ENCODE measurements at places on chromosomes 2 and 18. TPM values are rescaled to one million over a fixed set of nuclear protein-coding genes. Genes with fewer than 3 reads are reported as not detected.
A peak's percentile ranks its signal among the peaks of the same experiment; 100 is the strongest.

DNA sequence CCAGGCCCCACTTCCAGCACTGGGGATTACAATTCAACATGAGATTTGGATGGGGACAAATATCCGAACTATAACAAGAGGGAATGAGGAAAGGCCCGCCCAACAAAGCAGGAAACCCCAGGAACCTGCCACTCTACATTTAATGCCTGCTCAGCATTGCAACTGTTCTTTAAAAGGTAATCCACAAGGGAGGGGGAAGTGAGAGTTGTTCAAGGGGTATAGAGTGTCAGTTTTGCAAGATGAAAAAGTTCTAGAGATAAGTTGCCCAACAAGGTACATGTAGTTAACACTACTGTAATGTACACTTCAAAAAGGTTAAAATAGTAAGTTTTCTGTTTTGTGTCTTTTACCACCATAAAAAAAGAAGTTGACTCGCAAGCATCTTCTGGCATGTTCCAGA lies 137.6 kb downstream of the MBD2 start:
- no peak for DNase-seq

- DNase-seq: no peak
Observed at GRCh38 chr2:149806651-149807050, 219.1 kb upstream of the MMADHC start.

DNA sequence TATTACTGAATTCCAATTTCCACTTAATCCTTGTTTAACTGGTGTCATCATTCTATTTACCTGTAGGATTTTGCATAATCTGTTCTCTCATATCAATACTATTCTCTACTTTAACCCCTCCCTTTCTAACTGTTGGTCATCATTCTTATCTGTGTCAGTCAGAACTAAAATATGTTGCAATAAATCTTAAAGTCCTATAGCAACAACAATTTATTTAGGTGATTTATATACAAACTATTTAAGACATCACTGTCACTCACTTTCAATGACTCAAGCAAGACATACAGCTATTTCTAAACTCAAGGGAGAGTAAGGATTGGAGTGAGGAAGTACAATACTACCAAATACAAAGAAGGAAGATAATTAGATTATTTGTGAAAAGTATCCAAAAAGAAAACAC lies 740.4 kb downstream of the DSC3 start:
- no peak for DNase-seq

GRCh38 chr2:44879269-44880124 lies 62.0 kb upstream of the SIX3 start:
- no peak for DNase-seq

- DNase-seq: peak; percentile 81
Observed at GRCh38 chr2:109331896-109332848, 203.2 kb downstream of the SH3RF3 start.

GRCh38 chr2:131029812-131030211 lies 63.4 kb downstream of the FAM168B start:
- no peak for DNase-seq

GRCh38 chr2:168715849-168716248 lies 86.6 kb upstream of the NOSTRIN start:
- DNase-seq: no peak

GRCh38 chr2:188576651-188577050 lies 285.0 kb downstream of the GULP1 start:
- DNase-seq: no peak

DNA sequence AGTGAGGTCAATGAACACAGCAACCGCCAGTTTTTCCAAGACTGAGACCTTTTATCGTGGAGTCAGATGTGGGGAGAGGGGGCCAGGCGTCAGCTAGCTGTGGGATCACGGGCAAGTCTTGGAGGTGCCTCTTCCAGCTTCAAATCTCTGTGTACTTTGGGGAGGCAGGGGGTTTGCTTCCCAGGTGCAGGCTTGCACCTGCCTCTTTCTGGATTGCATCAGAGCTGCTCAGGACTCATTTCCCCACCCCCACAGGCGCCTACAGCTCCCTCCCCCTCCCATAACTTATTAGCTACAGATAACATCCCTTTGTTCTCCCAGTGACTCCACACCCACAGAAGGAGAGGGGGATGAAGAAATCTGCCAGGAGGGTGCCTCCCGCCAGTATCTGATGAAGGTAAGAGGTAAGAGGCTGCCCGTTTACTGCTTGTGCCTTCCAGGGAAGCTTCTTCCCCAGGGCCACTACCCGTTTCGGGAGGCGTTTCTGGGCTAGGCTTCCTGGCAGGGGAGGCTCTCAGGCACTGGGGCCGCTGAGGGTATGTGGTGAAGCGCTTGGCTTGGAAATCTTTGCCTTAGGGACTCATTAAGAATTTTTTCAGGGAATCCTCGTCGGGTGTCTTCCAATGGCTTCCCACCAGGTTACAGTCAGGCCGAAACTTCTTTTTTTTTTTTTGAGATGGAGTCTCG lies 18.8 kb upstream of the MRPL33 start:
- peak; percentile 82 for DNase-seq

DNA sequence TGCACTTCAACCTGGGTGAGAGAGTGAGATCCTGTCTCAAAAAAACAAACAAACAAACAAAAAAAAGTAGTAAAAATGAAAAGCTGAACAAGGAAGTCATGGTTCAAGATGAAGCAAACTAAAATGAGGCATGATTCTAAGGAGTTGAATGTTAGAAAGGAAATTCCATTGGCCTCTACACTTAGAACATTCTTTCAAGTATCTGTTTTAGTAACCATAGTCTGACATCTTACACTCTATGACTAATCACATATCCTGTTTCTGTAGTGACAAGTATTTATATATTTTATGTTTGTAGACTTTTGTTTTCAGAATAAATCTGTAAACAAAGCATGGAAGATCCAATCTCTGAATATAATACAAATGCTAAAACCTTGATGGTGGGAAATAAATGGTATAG lies 164.1 kb downstream of the KIAA1328 start:
- peak; percentile 43 for DNase-seq

DNA sequence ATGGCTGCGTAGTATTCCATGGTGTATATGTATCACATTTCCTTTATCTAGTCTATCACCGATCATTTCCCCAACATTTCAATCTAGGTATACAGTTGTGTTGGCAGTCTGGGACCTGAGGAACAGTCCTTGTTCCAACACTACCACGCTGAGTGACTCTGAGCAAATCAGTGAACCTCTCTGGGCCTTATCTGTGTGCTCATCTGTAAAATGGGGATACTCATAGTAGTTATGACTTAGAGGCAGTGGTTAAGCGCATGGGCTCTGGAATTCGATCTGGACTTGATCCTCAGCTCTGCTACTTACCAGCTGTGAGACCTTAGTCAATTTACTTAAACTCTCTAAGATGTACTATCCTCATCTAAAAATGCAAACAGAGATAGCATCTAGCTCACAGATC lies 85.1 kb downstream of the BCL2 start:
- no peak for DNase-seq

- peak; percentile 4 for DNase-seq
Observed at GRCh38 chr2:164073101-164074074, 337.6 kb upstream of the FIGN start.

GRCh38 chr18:37453752-37454151 lies 111.8 kb downstream of the CELF4 start:
- DNase-seq: no peak

GRCh38 chr2:210262036-210262435 lies 36.8 kb upstream of the ACADL start:
- DNase-seq: no peak

DNA sequence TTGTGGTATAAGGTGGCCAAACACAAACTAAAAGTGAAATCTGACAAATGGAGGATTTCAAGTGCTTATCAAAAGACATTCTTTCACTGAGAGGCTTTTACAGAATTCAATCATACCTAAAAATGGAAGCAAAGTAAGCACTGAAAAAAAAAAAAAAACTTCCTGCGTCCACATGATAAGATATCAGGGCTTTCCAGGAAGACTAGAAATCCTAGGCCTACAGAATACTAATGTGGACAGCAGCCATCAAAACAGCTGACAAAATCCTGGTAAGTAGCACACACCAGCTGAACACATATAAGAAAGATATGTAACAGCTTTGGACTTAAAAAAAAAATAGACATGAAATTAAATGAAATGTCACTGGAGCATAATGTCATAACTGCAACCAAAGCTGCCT lies 178.2 kb downstream of the SUCLG1 start:
- no peak for DNase-seq

GRCh38 chr2:156470975-156471583 lies 34.9 kb downstream of the GPD2 start:
- DNase-seq: no peak

- peak; percentile 7 for DNase-seq
Observed at GRCh38 chr2:205435970-205436369, 246.3 kb upstream of the NRP2 start.

DNA sequence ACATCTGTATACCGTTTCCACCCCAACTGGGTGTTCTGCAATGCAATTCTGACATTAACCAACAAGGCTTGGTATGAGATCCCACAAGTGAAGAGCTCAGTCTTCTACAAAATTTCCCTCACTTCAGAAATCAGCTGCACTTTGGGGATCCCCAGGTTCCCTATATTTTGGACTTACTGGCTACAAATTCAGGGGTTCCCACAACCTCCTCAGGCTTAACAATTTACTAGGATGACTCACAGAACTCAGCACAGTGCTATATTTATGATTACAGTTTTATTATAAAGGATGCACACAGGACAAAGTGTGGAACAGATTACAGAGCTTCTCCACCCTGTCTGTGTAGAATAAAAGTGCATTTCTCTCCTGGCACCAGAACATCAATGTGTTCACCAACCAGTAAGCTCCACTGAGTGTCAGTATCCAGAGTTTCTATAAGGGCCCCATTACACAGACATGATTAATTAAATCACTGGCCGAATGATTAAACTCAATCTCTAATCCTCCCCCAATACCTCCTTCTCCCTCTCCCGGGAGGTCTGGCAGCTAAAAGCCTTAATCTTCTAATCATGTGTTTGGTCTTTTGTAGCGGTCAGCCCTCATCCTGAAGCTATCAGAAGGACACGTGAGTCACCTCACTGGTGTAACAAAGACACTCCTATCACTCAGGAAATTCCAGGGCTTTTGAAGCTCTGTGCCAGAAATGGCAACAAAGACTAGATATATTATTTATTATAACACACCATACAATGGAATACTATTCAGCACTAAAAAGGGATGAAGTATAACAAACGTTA lies 84.6 kb downstream of the SLC66A3 start:
- peak; percentile 22 for DNase-seq

GRCh38 chr18:79585395-79586370 lies 93.9 kb upstream of the CTDP1 start:
- DNase-seq: no peak

GRCh38 chr2:205880048-205880447 lies 197.7 kb downstream of the NRP2 start:
- no peak for DNase-seq

DNA sequence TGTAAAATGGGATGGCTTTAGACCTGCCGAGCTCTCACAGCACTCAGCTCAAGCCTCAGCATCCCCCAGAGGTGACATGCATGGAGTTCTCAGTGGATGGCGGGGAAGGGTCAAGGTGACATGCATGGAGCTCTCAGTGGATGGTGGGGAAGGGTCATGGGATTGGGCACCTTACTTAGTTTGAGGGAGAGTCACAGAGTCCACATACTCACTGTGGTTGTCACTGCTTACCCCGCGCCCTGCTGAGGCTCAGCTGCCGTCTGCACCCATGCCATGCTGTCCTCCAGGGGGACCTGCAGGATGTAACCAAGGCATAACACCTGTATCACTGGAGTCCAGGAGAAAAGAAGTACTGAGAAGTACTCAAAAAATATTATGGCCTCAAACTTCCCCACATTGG lies 112.2 kb upstream of the TPO start:
- DNase-seq: no peak

DNA sequence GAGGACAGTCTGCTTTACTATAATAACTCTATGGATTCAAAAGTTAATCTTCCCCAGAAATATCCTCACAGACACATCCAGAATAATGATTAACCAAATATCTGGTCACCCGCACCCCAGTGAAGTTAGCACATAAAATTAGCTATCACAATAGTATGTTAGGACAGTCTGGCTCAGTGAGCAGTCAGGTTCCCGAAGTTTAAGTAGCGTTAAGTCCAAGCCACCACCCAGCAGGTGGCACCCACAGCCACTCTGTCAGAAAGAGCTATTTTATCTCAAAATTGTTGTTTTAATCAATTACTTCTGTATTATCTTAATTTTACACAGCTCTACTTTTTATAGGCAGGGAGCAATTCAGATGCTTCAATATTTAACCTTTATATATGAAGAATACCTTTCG lies 537.5 kb downstream of the MBD2 start:
- DNase-seq: peak; percentile 9

DNA sequence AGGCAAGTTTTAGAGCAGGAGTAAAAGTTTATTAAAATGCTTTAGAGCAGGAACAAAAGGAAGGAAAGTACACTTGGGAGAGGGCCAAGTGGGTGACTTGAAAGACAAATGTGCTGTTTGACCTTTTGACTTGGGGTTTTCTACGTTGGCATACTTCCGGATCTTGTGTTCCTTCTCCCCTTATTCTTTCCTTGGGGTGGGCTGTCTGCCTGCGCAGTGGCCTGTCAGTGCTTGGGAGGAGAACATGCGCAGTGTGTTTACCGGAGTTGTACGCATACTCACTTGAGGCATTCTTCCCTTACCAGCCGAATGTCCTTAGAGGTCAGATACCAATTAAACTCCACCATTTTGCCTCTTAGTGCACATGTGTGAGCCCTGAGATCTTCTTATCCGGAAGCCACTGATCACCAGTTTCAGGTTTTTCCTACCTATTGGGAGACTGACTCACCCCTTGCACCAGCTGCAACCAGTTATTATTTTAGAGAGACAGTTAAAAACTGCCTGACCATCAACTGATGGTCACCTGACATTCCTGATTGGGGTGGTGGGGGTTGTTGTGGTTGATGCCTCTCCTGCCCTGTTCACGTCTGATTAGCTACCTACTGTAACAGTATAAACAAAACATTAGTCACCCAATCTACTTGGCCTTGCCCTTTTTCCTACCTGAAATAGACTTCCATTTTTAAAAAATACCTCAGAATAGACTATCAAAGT lies 67.5 kb downstream of the NYAP2 start:
- DNase-seq: peak; percentile 73

- DNase-seq: no peak
Observed at GRCh38 chr2:98175811-98176210, 88.8 kb downstream of the VWA3B start.

DNA sequence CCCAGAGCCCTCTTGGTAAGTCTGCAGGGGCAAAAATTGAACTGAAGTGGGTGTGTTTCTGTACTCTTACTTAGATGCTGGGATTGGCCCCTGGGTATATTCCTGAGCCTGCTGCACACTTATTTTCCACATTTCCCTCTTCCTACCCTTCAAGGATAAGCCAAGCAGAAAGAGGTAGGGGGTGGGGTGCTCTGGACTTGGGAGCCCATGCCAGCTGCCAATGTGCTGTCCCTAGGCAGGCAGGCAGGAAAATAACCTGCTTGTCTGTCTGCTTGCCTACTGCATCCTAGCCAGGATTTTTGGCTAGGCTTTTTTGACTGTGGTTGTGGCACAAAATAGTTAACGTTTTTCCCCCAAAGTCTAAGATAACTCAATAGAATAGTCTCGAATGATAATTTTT lies 234.3 kb downstream of the ALK start:
- no peak for DNase-seq

GRCh38 chr2:99389371-99389770 lies 52.2 kb downstream of the EIF5B start:
- DNase-seq: no peak

PRKAG3 gene
- not detected for total RNA-seq

IWS1 gene
- total RNA-seq: 46.5 TPM

ALKAL2 gene
- total RNA-seq: 3.9 TPM

ALK gene
- total RNA-seq: not detected

SERPINB12 gene
- total RNA-seq: not detected

SCN2A gene
- 0.35 TPM for total RNA-seq

RETSAT gene
- 91.5 TPM for total RNA-seq

Measured in renal cortical epithelial cell (primary cell).